ENCODE measurements at places on chromosomes 12 and 14.

DNA sequence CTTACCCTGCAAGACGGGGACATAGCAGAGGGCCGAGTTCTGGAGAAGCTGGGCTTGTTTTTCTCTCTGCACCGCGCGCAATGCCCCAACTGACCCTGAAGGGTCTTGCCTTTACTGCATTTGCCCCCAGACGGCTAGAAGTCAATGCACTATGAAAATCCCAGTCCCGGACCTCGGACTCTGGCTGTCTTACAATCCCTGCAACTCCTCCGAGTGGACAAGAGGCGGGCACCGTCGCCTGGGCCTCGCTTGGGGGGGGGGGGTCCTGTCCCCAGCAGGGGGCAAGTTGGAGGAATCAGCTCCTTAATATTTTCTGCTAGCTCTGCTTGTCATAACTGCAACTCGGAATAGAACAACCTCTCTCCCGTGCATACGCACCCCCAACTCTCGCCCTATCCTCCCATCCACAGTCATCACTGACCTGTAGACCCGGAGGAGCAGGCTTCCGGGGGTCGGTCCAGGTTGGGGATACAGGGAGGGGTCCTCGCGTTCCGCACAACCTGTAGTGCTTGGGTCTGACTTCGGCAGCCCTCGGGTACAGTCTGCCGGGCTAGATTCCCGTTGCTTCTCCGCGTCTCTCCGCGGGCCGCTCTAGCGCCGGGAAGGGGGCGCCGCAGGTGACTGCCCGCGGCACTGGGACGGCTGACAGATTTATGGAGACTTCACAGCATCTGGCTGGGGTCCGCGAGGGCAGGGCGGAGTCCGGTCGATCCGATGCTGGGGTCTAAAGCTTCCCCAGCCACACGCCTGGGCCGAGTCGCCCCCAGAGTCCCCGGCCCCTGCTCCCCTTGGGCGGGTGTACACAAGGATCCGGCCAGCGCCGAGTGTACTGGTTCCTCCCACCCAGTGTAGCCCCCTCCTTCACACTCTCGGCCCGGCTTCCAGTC lies 3.3 kb upstream of the PAX9 start:
- DNase-seq = no peak

- no peak for DNase-seq
Measured at GRCh38 chr12:123142921-123143735, 7.8 kb downstream of the PITPNM2 start.

DNA sequence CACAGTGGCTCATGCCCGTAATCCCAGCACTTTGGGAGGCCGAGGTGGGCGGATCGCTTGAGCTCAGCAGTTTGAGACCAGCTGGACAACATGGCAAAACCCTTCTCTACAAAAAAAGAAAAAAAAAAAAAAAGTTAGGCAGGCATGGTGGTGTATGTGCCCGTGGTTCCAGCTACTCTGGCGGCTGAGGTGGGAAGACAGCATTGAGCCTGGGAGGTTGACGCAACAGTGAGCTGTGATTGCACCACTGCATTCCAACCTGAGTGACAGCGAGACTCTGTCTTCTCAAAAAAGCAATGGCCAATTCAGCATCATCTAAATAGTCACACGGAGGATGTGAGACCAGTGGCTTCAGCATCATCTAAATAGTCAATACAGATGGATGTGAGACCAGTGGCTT lies 10.4 kb upstream of the SAMD4A start:
- no peak for DNase-seq

DNA sequence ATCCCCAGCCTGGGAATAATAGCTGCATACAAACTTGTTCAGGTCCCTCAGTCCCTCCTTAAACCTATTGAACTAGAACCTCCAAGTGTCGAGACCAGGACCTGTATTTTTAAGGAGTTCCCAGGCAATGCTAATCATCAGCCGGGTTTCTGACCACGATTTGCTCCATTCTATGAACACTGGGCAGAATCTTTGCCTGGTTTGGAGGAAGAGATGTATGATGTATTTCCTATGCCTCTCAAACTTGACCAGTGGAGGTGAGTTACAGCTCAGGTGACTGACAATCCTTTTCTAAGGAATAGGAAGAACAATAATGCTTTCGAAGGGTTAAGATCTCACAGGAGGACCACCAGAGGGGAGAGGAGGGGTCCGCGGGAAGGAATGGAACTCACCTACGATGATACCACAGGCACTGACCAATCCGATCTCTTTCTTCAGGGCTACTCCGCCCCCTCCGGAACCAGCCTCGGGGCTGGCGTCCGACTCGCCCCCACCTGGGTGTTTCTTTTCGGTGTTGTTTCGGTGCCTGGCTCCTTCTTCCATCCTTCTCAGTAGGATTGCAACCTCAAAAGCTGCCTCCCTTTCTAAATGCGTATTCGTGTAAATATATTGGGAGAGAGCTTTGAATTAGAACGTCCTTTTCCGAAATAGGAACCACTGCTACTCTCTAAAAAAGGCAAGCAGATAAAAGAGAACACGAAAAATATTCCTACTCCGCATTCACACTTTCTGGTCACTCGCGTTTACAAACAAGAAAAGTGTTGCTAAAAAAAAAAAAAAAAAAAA lies 895 bp downstream of the SLC7A8 start:
- DNase-seq = peak; percentile 51

GRCh38 chr14:55580470-55581341 lies 699 bp downstream of the KTN1 start:
- peak; percentile 70 for DNase-seq

GRCh38 chr14:91897106-91897701 lies 29.9 kb upstream of the TC2N start:
- DNase-seq = no peak

Data from stimulated activated naive CD8-positive, alpha-beta T cell treated with anti-CD3 and anti-CD28 coated beads, Interleukin-15, Interleukin-2, amounts not matched to agents 100 U/mL and 50 U/mL, for 24 hours (primary cell).